NCI-H1417 (cell line): ENCODE measurements at places on chromosomes 3 and 15.

DNA sequence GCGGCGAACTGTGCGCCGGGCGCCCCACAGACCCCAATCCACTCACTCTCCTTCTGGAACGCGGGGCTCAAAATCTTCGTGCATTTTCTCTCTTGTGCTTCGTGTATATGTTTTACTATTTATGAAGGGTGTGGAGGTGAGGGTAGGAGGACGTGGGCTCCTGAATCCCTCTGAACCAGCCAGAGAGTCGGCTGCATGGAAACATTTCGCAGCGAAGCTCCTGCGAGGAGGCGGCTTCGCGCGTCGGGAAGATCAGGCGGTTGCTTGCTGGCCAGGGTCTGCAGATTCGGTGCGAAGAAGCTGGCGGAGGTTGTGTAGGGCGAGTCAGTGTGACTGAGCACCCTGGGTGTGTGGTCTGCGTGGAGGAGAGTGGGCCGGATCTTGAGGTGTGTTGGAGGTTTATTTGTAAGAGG is 1.1 kb downstream of the CNTN4 start:
- no peak for DNase-seq

DNA sequence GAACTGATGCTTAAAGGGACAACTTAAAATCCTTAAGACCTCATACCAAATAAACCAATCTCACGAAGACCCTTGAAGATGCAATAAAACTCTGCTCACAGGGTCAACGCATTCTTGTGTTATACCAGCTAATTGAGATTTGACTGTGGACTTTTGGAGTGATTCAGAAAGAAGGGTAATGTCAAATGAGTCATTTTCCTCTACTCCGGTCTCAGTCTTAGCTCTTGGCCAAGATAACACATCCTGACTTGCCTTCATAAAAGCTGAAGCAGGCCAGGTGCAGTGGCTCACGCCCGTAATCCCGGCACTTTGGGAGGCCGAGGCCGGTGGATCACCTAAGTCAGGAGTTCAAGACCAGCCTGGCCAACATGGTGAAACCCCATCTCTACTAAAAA is 3.8 kb downstream of the PKM start:
- no peak for DNase-seq

DNA sequence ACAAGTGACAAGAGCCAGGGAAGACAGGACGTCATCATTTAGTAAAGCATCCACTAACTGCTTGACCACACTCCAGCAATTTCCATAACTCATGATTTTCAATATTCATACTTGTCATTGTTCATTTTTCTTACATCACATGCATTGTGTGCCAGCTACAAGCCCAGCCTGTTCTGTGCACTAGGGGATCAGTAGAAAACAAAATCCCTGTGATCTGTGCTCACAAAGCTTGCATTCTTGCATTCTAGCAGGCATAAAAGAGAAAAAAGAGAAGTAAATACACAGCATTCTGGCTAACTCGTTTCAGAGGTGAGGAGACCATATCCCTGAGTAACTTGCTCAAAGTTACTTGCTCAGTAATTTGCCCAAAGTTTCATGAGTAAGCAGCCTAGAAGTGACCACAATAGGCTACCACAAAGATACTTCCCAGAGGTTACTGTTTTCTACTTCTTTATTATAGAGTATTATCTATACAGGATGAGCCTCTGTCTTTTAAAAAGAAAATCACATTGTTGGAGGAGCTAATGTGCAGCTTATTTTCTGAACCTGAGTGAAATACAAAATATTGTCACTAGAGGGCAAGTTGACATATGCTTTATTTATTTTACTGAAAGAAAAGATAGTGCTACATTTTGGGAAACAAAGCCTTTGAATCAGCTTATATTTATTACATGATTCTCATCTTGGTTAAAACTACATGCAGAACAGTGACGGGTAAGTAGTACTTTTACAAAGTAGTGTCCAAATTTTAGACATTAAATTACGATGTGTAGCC is 701.4 kb upstream of the LMCD1 start:
- no peak for DNase-seq

DNA sequence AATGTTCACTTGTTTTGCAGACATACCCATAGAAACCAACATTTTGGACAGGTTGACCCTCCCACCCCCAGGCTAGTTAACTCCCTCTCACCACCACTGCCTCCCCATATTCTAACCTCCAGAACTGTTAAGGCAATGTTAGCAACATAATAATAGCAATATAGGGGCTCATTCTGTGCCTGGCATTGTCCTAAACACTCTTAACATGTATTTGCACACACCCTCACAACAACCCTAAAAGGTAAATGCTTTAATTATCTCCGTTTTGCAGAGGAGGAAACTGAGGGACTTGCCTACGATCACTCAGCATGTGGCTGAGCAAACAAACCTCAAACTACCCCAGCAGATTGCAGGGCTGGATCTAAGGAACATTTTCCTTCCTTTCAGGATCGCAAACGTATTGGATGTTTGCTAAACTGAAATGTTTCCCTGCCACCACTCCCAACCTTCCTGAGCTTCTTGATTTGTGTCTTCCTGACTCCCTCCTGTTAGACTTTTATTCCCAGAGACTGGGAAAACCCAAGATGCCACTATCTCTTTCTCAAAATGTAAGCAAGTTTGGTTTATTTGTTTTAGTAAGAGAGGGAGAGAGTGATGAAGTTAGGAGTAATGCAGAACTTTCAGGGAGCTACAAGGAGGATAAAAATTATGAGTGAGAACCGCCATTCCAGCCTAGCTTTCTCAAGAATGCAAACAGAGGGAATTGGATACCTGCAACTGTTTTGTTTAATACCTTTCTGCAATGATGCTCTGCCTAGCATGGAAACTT is 1.3 kb downstream of the SCG5 start:
- DNase-seq = peak; percentile 87

DNA sequence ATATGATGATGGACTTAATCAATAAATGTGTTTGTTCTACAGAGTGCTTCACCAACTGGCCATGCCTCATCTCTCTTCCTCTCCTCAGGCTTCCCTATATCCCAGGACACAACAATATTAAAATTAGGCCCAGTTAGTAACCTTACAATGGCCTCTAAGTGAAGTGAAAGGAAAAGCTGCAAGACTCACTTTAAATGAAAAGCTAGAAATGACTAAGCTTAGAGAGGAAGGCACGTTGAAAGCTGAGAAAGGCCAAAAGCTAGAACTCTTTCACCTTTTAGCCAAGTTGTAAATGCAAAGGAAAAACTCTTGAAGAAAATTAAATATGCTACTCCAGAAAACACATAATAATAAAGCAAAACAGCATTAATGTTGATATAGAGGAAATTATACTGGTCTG is 1010.3 kb downstream of the NAALADL2 start:
- no peak for DNase-seq

GRCh38 chr3:158663246-158663645 is 9.2 kb downstream of the LXN start:
- DNase-seq = no peak

DNA sequence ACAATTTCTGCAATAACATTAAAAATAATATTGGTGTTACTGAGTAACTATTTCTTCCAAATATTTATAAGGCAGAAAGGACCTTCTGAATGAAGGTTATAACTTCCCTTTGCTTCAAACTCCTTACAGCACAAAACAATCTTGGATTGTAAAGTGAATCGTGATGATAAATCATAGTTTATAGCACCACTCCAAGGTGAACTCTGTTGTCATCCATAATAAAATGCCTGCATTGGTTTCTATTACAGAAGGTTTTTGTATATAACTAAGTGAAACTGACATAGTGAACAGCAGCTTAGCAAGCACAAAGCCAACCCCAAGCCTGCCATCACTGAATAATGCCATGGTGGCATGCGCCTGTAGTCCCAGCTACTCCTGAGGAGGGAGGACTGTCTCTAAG is 86.3 kb downstream of the MME start:
- no peak for DNase-seq

DNA sequence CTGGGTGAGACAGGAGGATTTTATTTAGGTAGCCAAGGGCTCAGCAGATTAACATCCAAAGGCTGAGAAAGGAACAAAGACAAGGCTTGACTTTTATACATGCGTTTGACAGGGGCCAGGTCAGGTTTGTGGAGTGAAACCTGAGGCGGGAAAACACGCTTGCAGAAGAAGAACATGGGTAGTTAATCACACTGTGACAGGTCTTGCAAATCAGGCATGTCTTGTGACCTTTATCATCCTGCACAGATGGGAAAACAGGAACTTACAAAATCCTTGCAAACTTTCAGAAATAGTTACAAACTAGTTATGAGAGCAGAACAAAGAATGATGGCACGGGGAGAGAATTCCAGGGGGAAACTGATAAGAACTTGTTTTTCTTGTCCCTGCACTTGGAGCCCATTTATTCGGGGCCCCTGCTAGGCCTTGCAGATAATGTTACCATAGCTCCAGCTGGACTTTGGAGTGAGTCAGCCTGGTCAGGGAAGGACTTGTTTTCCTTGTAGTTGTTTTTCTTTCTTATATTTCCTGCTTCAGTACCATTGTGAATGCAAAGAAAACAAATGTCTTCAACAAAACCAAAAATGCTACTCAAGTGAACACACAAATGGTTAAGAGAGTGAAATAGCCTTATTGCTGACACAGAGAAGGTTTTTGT is 965.9 kb upstream of the ROBO1 start:
- DNase-seq = no peak

GRCh38 chr15:63110428-63111026 is 11.1 kb upstream of the LACTB start:
- no peak for DNase-seq

DNA sequence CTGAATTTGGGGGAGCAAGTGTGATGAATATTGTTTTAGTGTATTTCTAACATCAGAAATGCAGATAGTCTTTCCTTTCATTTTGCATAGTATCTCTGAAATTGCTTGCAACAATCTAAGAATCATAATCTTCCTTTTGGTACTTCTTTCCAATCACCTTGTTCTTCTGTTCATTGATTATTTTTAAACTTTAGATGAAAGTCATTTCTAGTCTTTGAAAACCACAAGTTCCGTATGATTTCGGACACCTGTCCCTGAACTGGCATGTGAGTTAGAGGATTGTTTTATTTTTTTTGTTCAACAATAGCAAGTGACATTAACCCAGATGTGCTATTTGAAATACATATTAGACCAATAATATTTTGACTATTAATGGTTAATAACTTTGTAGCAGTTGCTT is 329.7 kb downstream of the UNC13C start:
- no peak for DNase-seq

- no peak for DNase-seq
Observed at GRCh38 chr15:63202861-63203260, 13.5 kb downstream of the RAB8B start.

- DNase-seq = no peak
Observed at GRCh38 chr3:171835116-171835515, 8.0 kb upstream of the TMEM212 start.

- no peak for DNase-seq
Observed at GRCh38 chr3:73739791-73740453, 115.2 kb upstream of the PDZRN3 start.

DNA sequence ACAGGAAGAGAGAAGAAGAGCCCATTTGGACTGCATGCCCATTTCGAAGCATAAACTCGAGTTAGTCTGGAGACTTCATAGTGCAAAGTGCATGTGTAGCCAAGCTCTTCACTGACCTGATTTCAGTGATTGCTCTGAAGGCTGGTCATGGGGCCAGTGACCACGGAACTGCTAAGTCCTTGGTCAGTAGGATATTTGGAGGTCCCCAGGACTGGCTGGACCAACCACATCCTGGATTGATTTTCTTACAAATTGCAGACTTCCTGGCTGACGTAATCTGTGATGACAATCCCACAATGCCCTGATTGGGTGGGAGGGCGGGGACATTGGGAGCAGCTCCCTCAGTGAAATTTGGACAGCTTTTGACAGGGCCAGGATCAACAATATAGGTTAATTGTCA is 233.4 kb downstream of the CACNA2D3 start:
- no peak for DNase-seq

GRCh38 chr15:31325595-31326155 is 960 bp upstream of the KLF13 start:
- no peak for DNase-seq

- DNase-seq = no peak
Observed at GRCh38 chr15:32671339-32672325, 30.1 kb downstream of the SCG5 start.
